Activated CD8-positive, alpha-beta memory T cell treated with anti-CD3 and anti-CD28 coated beads for 1 hour (primary cell): ENCODE measurements at places on chromosomes 13 and 19.

GRCh38 chr13:86121881-86122280 is 322.7 kb upstream of the SLITRK6 start:
- DNase-seq: no peak

DNA sequence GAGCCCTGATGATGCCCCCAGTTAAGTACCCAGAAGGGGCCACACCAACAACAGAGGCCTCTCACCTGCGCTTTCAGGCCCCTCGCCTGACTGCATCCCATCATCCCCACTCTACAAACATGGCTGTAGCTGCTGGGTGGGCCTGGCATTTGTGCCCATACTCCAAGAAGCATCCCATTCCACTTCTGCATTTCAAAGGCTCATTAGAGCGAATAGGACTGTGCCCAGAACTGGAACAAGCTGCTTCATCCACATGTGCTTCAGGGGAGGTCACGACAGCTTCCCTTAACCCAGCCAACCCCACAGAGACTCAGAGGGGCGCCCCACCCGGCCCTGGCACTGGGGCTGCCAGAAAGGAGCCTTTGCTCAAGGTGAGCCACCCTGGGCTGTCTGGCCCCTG is 156.9 kb downstream of the SIPA1L3 start:
- no peak for DNase-seq

DNA sequence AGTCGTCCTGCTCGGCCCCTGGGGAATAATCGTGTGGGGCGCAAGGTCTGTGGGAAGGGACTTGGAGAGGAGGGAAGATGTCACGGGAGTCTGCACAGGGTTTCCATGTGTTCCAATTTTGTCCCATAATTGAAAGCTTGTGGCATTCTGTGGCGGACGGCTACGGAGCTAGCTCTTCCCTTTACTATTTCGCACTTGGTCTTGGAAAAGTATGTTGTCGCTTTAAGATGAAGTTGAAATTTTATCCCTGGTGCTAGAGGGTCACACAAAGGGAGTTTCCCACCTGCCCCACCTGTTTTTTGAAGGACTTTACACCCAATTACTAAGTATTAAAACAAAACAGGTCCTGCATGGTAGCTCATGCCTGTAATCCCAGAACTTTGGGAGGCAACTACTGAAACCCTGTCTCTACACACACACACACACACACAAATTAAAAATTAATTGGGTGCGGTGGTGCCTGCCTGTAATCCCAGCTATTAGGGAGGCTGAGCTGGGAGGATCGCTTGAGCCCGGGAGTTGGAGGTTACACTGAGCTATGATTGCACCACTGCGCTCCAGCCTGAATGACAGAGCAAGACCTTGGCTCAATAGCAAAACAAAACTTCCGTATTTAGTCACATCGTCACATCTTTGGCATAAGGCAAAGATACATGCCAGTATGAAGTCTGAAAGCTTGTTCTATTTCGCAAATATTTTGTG is 967 bp upstream of the TPT1 start:
- DNase-seq: no peak

DNA sequence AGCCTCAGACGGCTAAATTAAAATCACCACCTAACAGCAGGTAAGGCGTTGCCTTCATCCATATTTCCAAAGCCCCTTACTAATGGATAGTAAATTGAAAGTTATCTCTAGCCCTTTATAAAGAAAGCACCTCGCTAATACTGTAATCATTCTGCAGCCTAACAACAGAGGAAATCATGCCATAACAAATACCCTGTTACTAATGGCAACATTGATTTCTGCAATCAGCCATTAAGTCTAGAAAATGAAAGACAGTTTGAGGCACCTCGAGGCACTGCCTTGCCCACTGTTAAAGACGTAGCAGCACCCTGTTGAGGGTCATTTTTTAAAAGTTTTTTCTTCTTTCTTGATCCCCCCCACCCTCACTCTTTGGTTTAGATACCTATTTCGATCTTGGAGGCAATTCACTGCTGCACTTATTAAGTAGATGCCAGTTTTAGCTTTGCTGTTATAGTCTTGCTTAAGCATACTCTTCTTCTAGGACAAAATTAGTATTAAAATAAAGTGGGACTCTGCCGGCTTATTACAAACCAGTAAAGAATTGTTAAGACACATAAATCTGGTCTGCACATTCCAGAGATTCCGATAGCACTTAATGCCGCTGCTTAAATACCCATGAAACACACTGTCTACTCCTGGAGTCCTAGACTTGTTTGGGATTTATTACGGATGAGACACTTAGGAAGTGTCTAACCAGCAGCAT is 74.8 kb downstream of the ZNF536 start:
- DNase-seq: no peak

GRCh38 chr13:31167490-31167889 is 5.8 kb upstream of the HSPH1 start:
- DNase-seq: no peak
